SJSA1 (cell line): ENCODE measurements at places on chromosomes 6 and 20. TPM values are rescaled to one million over a fixed set of nuclear protein-coding genes. Genes with fewer than 3 reads are reported as not detected.

The PRSS16 gene
- not detected in 2 replicates for total RNA-seq

DNA sequence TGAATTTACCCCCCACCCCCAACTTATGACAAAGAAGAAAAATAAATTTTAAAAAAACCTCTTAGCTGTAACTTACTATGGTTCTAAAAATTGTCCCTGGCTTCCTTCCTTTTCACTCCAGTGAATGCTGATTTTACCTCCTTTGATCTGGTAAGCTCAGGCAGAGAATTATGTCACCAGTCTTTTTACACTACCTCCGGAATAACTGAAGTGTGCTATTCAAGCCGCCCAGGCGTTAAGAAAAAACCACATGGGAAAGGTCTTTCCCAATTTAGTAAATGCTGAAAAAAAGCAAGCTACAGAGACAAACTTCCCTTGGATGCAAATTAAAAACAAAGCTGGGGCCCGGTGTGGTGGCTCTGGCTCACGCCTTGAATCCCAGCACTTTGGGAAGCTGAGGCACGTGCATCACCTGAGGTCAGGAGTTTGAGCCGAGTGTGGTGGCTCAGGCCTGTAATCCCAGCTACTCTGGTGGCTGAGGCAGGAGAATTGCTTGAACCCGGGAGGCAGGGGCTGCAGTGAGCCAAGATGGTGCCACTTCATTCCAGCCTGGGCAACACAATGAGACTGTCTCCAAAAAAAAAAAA, 12.4 kb downstream of the SNX5 start:
- no peaks in the 10 kb centered on the region for H3K27me3 ChIP-seq
- no peak for DNase-seq
- peaks cover 69% of the 10 kb centered on the region for H3K36me3 ChIP-seq
- no peak overlapping the region for H3K4me3 ChIP-seq
- no peak overlapping the region for H3K27ac ChIP-seq

DNA sequence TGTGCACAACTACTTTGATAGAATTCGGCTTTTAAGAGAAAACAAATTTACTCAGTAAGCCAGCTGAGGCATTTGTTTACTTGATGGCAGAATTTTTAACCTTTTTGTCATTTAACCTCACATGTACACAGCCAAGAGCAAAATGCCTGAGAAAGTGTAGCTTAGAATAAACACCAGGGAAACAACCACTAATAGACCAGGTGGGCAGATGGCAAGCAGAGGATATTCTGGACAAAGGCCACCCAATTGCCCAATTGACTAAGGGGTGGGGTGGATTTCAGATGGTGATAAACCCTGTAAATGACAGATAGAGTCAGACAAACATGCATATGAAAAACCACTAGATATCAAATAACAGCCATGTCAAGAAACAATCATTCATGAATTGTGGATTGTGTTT, 190.7 kb upstream of the FBXL4 start:
- no peaks in the 10 kb centered on the region for H3K36me3 ChIP-seq
- H3K4me1 ChIP-seq: no peaks in the 10 kb centered on the region
- DNase-seq: no peak
- H3K27me3 ChIP-seq: peaks cover 3% of the 10 kb centered on the region
- no peak overlapping the region for H3K4me3 ChIP-seq

DNA sequence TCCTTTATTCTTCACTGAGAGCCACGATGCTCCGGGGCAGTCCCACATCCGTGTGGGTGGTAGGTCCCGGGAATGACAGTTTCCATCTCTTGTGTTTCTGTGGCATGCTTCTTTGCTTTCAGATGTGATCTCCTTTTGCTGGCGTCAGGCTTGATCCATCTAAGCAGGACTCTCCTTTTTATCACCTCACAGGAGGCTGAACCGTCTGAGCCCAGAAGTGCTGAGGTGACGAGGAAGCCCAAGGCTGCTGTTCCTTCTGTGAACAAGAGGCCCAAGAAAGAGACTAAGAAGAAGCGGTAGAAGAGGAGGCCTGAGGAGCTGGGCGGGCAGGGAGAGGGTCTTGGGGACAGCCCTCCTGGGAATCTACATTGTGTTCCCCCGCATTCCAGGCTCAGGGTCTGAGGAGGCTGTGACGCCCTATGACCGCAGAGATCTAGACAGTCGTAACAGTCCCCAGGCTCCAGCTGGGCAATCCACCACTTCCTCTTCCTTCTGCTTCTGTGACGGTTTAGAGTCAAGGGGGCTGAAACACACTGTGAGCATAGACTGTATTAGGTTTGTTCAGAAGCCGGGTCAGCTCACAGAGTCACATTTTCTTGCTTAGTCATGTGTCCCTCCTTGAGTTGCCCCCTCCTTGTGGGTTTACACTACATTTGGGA, 26.8 kb downstream of the MANBAL start:
- peaks cover 56% of the 10 kb centered on the region for H3K36me3 ChIP-seq
- H3K4me1 ChIP-seq: peaks cover 32% of the 10 kb centered on the region
- DNase-seq: no peak
- H3K4me3 ChIP-seq: no peak overlapping the region
- no peaks in the 10 kb centered on the region for H3K27me3 ChIP-seq

DNA sequence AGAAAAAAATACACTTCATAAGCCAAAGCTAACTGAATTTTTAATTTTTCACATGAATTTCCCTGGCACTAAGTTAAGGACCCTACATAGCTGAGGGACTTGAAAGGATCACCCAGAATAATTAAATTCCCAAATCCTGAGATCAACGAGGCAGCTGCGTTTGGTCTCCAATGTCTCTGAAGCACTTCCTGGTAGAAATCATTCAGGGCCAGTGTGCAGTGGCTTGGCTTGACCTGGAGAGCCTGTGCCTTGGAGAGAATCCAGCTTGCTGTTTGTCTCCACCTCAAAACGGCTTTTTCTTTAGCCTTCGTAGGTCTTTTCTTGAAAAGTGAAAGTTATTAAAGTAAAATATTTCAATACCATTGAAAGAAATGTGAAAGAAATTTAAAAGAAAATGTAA, 92.4 kb downstream of the SMOC2 start:
- H3K27ac ChIP-seq: no peak overlapping the region
- no peaks in the 10 kb centered on the region for H3K27me3 ChIP-seq
- H3K4me1 ChIP-seq: no peaks in the 10 kb centered on the region
- no peak overlapping the region for H3K4me3 ChIP-seq
- no peaks in the 10 kb centered on the region for H3K36me3 ChIP-seq
- no peak for DNase-seq
